Stimulated activated CD4-positive, alpha-beta T cell treated with anti-CD3 and anti-CD28 coated beads, Interleukin-1b, Interleukin-23, amount 100 ng/mL, for 1 hour (primary cell): ENCODE measurements at places on chromosomes 13 and 19.

- peak; percentile 21 for DNase-seq
These were observed 28.5 kb downstream of the ZNF266 start for GRCh38 chr19:9406798-9407352.

DNA sequence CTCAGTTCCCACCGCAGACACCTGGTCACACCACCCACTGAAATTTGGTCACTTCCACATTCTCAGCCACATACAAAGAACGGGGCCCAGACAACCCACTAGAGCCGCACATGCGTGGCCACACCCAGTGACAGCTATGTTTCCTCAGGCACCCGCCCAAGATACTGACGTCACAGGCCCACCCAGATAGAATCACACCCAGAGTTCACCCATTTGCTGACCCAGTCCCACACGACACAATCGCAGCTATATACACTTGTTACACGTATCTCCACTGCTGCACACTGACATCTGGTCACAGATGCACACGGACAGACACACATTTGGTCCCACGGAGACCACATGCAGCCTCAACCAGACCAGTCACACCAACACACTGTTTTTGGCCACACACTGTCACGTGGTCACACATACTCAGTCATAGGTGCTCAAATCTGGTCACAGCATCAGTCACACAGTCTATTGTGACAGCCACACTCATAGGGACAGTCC, 2.9 kb downstream of the NUMBL start:
- no peak for DNase-seq

DNA sequence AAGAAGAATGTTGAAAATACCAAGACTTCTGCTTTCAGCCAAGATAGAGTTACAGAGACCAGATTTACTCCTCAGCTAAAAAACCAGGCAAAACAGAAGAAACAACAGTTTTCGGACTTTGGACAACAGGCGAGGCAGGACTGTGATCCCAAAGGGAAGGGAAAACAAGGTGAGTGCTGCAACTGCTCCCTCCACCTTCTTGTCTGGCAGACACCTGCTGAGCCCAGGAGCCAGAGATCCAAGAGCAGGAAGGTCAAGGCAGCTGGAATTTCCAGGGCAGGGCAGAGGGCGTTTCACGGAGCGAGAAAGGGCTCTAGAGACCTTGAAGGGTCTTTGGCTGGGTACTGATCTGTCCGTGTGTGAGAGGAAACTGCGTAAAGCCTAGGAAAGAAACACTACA, 32.9 kb upstream of the SLC7A9 start:
- DNase-seq = no peak

DNA sequence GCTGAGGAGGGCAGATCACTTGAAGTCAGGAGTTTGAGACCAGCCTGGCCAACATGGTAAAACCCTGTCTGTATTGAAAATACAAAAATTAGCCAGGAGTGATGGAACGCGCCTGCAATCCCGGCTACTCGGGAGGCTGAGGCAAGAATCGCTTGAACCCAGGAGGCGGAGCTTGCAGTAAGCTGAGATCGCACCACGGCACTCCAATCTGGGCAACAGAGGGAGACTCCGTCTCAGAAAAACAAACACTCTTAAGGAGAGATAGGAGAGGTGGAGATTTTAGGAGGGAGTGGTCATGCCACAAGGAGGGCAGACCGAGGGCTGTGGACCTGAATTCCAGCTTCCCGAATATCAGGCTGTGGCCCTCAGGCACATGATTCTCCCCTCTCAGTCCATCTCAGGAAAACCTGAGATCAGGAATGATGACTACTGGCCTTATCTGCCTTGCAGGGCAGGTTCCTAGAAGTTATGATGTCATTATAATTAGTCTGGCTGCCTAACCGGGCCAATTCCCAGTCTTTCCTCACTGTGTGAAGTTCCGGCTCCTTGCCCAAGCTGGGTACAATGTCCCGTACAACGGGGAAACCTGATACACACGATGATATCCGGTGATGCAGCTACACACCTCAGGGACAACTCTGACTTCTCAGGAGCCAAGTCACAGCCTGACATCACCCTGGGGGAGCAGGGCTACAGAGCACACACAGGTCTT, 2.5 kb downstream of the SLC35E1 start:
- DNase-seq = no peak

DNA sequence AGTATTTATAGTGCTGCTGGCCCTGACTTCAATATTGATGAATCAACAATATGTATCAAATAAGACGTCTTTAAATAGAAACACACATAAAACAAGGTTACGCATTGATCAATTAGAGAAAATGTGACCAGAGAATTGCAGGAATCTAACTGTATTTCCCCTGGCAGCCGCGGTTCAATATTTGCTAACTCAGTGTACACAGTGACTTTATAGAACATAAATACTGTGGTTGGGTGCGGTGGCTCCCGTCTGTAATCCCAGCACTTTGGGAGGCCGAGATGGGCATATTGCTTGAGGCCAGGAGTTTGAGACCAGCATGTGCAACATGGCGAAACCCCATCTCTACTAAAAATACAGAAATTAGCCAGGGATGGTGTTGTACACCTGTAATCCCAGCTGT, 22.8 kb upstream of the UPF3A start:
- no peak for DNase-seq

DNA sequence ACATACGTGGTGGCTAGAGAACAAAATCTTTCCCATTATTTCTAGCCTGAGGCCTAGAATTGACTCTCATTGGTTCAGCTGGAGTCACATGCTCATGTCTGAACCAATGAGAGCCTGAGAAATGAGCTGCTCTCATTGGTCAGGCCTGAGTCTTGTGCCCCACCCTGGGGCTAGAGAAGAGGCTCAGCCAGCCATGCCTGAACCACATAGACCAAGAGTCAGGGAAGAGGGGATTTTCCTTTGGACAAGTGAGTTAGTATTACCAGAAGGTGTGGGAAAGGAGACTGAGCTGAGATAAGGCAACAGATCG, 6.9 kb downstream of the FXYD5 start:
- DNase-seq = no peak

GRCh38 chr19:13023656-13024055, 28.4 kb downstream of the NFIX start:
- no peak for DNase-seq

GRCh38 chr19:17967257-17968051, 547 bp downstream of the KCNN1 start:
- DNase-seq = no peak

DNA sequence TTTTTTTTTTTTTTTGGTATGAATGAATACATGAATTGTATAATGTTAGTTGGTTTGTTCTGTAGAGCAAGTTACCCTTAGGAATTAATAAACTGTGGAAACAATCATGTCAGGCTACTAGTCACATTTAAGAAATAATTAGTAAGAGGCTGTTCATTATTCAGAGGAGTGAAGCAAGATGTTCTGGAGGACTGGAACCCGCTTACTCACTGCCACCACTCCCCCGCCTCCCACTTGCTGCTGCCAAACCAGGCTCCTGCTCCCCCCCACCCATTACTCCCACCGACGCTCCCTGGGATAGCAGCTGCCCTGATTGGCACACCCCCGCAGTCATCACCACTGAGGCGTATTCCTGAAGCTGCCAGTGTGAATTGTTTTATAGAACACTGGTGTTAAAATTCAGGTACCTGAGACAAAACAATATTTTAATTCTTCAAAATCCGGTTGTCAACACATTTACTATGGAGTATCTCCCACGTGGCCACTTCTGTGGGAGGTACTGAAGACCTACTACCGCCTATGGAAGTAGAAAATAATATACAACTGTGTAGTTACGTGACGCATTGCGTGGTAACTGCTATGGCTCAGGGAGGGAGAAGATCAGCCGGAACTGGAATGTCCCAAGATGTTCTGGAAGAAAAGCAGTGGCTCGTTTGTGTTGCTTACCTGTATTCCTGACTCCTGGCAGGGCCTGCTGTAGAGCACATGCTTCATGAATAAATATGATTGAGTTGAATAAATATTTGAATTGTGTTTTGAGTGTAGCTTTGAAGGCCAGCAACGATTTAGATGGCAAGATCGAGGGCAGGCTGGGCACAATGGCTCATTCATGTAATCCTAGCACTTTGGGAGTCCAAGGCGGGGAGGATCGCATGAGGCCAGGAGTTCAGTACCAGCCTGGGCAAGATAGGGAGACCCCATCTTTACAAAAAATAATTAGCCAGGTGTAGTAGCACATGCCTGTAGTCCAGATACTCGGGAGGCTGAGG, 1.7 kb downstream of the DPY19L3 start:
- no peak for DNase-seq
